ENCODE measurements at places on chromosomes 1 and 21.

DNA sequence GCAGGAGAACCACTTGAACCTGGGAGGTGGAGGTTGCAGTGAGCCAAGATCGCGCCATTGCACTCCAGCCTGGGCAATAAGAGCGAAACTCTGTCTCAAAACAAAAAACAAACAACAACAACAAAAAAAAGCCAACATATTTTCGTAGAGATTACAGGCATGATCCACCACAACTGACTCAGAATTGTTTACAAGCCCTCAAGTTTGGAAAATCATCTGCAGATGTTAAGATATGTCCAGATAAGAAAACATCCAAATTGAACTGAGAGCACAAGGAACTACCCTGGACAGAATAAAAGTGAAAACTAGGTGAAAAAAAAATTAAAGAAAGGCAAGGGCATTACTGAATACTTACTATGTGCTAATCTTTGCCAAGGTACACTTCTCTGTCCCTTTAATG, 89.8 kb upstream of the WLS start:
- no peak for DNase-seq

- no peak for DNase-seq
Observed at GRCh38 chr21:36178349-36178748, 21.7 kb downstream of the DOP1B start.

- DNase-seq: no peak
Observed at GRCh38 chr1:200075938-200076546, 48.5 kb downstream of the NR5A2 start.

DNA sequence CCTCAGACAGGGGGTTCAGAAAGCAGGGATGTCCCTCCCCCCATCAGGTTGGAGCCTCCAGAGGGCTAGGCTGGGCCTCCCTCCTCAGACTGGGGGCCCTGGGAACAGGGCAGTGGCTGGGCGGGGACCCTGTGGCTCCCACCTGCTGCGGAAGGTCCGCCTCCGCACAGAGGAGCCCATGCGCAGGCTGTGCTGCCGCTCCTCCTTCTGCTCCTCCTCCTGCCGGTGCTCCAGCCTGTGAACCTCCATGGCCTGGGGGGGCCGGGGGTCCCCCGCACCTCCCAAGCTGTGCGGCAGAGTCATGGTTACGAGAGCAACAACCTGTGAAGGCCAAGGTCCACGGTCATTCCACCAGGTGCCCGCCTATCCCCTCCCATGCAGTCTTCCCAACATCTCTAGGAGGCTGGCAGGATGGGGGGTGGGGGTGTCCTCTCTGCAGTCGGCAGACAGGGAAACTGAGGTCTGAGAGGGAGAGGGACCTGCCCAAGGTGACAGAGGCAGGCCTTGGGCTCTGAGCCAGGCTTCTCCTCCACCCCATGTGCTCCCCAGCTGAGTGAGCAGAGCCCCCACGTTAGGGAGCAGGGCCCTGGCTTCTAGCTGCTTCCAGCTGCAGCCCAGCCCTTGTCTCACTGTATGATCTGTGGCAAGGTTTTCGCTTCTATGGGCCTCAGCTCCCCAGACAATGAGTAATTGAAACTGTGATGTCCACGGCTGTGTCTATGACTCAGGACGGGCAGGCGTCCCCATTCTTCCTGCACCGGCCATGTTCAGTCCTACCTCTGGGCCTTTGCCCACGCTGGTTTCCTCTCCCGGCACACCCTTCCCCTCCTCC, 3.4 kb downstream of the MYOM3 start:
- DNase-seq: no peak

DNA sequence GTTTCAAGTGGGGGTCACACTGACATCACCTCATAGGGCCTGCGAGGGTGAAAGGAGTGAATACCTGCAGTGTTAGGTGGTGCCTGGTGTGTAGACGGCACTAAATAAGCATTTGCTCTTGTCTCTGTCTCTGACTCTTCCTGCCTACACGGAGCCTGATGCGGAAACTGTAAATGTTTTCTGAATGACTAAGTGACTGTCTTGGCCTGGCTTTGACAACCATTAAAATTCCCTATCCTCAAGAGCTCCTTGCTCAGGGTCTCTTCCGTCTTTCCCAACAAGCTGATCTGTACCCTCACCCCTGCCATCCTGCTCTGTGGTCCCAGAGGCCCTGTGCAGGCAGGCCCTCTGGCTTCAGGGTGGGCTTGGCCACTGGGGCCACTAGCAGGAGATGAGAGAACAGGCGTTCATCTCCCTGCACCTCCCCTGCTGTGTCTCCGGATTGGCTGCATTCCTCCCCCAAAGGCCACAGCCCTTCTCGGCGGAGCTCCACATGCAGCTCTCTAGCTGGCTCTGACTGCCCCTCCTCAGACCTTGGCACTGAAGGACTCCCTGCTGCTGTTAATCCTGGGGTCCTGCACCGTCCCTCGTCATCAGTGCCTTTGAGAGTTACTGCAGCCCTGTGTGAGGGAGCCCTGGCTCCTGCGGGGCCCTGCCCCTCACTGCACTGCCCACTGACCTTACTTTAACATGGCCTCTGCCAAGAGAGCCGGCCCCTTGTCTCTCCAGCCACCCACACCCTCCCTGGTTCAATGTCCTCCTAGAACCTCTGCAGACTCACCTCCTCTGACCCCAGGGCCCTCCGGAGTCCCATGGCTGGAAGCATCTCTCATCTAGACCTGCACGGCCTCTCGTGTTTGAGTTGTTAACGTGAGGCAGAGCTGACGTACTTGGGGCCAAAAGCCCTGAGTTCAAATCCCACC, 211.1 kb downstream of the MATN1 start:
- no peak for DNase-seq

DNA sequence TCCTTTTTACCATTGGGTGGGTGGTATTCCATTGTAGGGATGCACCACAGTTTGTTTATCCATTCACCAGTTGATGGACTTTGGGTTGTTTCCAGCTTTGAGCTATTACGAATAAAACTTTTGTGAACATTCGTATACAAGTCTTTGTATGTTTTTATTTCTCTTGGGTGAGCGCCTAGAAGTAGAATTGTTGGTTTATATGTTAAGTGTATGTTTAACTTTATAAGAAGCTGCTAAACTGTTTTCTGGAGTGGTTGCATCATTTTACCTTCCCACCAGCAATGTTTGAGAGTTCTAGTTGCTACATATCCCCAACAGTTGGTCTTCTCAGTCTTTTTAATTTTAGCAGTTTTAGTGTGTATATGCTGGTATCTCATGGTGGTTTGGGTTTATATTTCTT, 132.5 kb downstream of the PEX14 start:
- no peak for DNase-seq

Data from CD4-positive, CD25-positive, alpha-beta regulatory T cell (primary cell).